ENCODE measurements at places on chromosomes 4 and X.

- no peak for DNase-seq
Measured at GRCh38 chr4:128583753-128584712, 225.5 kb upstream of the JADE1 start.

- no peak for DNase-seq
Measured at GRCh38 chrX:113728937-113729336, 854.9 kb upstream of the HTR2C start.

GRCh38 chr4:147820975-147821374 lies 89.1 kb downstream of the ARHGAP10 start:
- DNase-seq = no peak

DNA sequence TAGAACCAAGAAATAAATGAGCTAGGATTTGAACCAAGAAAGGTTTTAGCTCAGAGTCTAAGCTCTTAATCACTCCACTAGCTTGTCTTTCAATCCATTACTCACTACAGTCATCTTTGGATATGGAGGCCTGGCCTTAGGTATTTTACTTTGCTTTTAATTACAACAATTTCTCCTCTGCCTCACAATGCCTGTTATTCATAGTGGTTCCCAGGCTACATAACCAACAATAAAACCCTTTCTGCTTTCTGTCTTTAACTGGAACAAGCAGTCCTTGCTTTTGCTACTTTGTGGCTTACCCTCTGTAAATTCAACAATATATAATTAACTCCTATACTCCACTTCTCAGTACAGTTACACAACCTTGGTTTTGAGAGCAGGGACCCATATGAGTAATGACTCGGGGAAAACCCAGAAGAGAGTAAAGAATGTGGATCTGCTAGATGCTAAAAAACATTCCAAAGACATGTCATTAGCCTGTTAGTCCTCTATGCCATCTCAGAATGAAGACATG lies 94.7 kb upstream of the NAP1L5 start:
- DNase-seq = no peak

DNA sequence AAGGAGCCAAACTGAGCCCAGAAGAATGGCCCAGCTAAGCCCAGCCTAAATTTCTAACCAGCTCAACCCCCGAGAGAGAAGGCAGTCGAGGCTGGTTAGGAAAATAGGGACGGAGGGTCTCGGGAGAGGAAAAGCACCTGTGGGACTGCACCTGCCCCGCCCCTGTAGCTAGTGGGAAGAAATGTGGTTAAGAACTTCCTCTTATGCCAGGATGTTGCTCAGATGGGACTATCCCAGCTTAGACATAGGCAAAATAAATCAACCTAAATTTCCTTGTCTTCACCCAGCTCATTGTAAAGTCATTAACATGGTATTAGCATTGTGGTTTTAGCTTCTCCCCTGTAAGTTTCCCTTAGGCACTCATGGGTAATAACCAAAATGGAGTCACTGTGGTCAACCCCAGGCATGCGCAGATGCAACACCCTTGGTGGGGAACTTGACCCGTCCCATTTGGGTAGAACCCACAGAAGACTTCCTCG lies 86.8 kb downstream of the ZNF718 start:
- DNase-seq = no peak

DNA sequence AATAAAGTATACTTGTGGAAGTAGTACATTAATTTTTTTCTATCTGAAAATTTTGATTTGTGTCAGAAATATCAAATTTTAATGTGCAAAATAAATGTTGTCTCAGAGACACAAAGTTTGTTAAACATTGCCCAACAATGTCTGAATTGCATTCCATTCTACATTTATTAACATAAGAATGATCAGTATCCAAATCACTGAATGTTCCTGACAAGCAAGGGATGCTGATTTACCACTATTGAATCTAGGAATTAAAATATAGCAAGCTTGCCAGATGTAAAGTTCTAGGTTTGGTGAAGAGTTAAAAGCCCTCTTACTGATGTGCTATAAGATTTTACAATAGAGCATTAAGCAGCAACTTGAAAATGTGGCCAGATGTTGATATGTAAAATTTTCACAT lies 489.2 kb upstream of the CTSO start:
- no peak for DNase-seq

DNA sequence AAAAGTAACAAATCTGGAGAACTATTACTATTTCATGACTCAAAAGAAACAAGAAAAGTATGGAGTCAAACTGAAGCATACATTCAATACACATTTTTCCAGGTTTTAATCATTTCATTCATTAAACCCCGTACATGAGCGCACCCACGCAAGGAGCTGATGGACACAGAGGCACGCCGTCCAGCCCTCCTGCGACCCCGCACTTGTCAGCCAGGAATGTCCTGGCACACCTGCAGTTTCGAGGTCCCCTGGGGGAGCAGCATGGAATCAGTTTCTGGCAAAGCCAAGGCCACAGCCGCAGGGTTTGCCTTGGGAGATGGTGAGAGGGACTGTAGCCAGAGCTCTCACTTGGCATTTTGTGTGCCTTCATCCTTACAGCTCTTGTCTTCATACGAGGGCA lies 12.8 kb upstream of the SLC2A9 start:
- DNase-seq = no peak

- no peak for DNase-seq
Measured at GRCh38 chr4:16807355-16807754, 91.1 kb downstream of the LDB2 start.

GRCh38 chr4:145808021-145808650 lies 128.2 kb downstream of the C4orf51 start:
- DNase-seq = no peak

GRCh38 chr4:113773756-113774155 lies 12.2 kb upstream of the CAMK2D start:
- no peak for DNase-seq

GRCh38 chrX:13473442-13474163 lies 95.8 kb upstream of the EGFL6 start:
- DNase-seq = no peak

DNA sequence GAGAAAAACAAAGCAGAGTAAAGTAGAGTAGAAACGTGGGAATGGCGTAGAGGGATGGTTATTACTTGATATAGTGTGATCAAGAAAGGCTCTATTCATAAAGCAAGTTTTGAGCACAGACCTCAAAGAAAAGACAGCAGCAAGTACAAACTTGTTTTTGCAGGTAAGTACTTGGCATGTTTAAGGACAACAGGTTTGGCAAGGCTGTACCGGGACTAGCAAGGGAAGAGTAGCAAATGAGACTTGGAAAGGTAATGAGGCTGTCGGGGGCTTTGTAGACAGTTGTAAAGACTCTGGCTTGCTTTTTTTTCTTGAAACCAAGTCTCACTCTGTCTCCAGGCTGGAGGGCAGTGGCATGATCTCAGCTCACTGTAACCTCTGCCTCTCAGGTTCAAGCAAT lies 40.9 kb downstream of the NEK1 start:
- no peak for DNase-seq

- no peak for DNase-seq
Measured at GRCh38 chr4:147943159-147943638, 211.3 kb downstream of the ARHGAP10 start.

DNA sequence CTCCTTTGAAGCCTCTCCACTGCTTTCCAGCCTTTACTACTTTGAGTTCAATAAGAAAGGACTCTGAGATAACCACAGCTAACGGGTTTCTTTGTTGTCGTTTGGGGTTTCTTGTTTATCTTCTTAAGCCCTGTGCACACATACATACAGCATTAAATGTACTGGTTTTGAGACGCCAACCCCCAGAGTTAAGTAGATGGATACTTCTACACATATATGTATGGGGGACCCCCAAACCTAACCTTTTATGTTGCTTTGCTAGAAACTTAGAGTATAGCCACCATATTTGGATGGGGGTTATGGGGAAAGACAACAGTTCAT lies 697 bp downstream of the CEP135 start:
- DNase-seq = no peak

DNA sequence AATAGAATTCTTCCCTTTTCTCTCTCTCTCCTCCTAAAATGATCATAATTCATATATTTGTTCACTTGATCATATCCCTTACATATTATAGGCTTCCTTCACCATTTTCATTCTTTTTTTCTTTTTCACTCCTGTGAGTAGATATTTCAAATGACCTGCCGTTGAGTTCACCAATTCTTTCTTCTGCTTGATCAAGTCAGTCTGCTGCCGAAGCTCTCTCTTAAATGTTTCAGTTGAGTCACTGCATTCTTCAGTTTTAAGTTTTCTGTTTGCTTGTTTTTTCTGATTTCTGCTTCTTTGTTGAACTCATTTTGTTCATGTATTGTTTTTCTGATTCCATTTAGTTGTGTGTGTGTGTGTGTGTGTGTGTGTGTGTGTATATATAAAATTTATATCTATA lies 354.3 kb downstream of the GPAT3 start:
- DNase-seq = no peak

DNA sequence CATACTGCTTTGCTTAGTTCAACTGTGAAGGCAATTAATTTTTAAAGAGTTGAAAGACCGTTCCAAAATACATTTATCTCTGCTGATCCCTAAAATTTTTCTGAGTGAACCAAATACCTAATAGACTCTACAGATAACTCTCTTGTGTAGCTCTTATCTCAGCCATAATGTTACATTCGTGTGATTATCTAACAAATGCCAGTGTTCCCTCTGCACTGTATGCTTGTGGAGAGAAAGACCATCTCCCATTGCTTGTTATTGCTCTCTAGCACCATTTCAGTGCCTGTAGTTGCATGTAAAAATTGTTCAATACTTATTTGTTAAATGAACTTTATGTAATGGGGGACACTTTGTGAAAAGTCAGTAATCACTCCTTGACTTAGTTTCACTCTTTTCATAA lies 81.3 kb upstream of the ATOH1 start:
- no peak for DNase-seq

- DNase-seq = no peak
Measured at GRCh38 chr4:161585011-161585410, 578.8 kb downstream of the FSTL5 start.

DNA sequence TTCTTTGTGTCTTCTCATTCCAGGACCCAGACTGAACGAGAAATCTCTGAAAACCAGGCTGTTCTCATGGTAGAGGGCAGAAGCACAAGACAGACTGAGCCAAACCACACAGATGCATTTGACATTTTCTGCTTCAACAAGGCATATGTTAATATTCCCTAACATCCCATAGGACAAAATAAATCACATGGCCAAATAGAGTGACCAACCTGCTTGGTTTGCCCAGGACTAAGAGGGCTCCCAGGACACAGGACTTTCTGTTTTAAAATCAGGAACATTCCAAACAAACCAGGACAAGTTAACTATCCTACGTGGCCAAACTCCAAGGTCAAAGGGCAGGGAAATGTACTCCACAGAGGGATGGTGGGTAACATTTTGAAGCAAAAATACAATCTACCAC lies 11.7 kb downstream of the CTPS2 start:
- DNase-seq = no peak

- DNase-seq = no peak
Measured at GRCh38 chr4:159145318-159145991, 42.6 kb downstream of the RAPGEF2 start.

- no peak for DNase-seq
Measured at GRCh38 chr4:2075171-2075986, 16.3 kb downstream of the NAT8L start.

Data from omental fat pad (tissue), 4 donors.